ENCODE measurements at places on chromosomes 7 and 10. TPM values are rescaled to one million over a fixed set of nuclear protein-coding genes. Genes with fewer than 3 reads are reported as not detected.

Gene ADAMTS14
- not detected for total RNA-seq

Gene ZP3
- 1.1 TPM for total RNA-seq

Gene ACBD7
- 1.4 TPM for total RNA-seq

Gene AEBP1
- total RNA-seq = 3.3 TPM

Gene GALNT17
- total RNA-seq = not detected

Gene PIP
- not detected for total RNA-seq

Gene ANKRD61
- 0.09 TPM for total RNA-seq

Gene FAM237B
- not detected for total RNA-seq

Gene FAM180A
- not detected for total RNA-seq

Gene OR2A5
- total RNA-seq = not detected

Gene KLF14
- total RNA-seq = not detected

Gene LRIT1
- not detected for total RNA-seq

Gene LGI1
- not detected for total RNA-seq

Data from endothelial cell of coronary artery (primary cell).